ENCODE measurements at places on chromosomes 6 and 20.
A peak's percentile ranks its signal among the peaks of the same experiment; 100 is the strongest.

- DNase-seq: no peak
Observed at GRCh38 chr20:40880063-40880728, 148.4 kb upstream of the TOP1 start.

DNA sequence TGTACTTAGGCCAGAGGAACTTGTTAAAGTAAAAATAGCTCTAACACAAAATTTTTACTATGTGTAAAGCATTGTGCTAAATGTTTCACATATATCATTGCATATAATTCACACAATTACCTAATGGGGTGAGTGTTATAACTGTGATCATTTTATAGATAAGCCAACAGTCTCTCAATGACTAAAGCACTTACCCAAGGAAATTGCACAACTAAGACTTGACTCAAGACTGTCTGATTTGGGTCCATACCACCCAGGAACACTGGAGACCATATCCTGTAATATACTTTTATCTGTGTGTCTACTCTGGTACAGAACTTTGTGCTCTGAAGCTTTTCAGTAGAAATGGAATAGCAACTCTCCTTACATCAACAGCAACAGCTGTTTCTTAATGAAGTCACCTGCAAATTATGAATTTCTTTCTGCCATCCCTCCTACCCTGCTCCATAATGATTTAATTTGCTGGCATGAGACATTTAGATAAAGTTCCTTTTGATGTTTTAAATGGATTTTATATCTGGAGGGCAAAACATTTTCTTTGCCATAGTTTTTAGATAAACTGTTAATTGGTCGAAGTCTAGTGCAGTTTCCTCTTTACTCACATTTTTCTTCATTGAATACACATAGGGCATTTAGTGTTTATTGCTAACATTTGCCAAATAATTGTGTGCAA is 47.5 kb downstream of the TSPYL4 start:
- no peak for DNase-seq

DNA sequence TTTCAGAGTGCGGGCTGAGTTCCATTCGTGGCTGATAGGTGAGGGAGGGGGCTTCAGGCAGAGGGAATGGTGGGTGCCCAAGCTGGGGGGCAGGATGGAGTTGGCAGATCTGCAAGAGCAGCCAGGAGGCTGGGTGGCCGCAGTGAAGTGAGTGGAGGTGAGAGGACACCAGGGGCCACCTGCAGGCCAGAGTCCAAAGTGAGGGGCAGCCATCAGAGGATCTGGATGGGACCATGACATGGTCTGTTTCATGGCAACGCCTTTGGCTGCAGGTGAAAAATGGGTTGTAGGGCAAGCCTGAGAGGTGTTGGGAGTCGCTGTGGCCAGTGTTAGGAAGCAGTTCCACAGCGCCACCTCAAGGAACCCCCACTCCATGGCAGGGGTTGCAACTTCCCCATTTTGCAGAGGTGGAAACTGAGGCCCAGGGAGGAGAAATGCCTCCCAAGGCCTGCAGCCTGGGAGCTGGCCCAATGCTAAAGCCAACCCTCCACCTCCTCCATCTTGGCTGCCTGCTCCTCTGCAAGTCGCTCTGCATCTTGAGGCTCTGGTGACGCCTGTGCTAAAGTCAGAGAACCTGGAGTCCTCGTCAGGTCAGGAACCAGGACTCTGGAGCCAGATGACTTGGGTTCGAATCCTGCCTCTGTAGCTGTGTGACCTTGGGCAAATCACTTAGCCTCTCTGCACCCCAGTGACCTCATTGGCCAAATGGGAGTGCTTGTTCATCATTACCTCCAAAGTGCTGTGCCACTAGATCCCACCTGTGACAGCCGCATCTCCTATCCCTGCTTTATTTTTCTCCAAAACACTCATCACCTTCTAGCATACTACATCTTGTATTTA is 153.8 kb downstream of the CEBPB start:
- DNase-seq: no peak

GRCh38 chr6:25961619-25962148 is 918 bp upstream of the TRIM38 start:
- DNase-seq: no peak

- DNase-seq: no peak
Observed at GRCh38 chr20:4076671-4077070, 61.3 kb upstream of the RNF24 start.

GRCh38 chr6:32975886-32976285 is 7.5 kb downstream of the BRD2 start:
- no peak for DNase-seq

GRCh38 chr6:26280407-26280806 is 84.6 kb upstream of the BTN3A2 start:
- DNase-seq: no peak

- DNase-seq: no peak
Observed at GRCh38 chr20:16846006-16846405, 97.8 kb downstream of the OTOR start.

- DNase-seq: peak; percentile 96
Observed at GRCh38 chr6:37171970-37172812, 2.2 kb downstream of the PIM1 start.

GRCh38 chr6:11272491-11273192 is 40.2 kb upstream of the NEDD9 start:
- DNase-seq: no peak

GRCh38 chr20:20608041-20608440 is 104.4 kb downstream of the RALGAPA2 start:
- no peak for DNase-seq

- DNase-seq: peak; percentile 12
Observed at GRCh38 chr20:61664556-61665320, 400.9 kb downstream of the TAF4 start.

DNA sequence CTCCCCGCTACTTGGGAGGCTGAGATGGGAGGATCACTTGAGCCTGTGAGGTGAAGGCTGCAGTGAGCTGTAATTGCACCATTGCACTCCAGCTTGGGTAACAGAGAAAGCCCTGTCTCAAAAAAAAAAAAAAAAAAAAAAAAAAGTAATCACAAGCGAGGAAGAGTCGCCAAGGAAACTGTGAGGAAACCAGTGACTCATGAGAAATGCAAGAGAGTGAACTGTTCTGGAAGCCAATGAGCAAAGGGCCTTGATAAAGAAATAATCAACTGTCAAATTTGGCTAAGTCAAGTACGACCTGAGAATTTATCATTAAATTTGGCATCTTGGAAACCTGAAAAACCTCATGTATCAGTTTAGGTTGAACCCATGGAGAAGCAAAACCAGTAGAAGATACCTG is 16.1 kb upstream of the LAMP5 start:
- no peak for DNase-seq

- no peak for DNase-seq
Observed at GRCh38 chr20:37528446-37529213, 954 bp upstream of the BLCAP start.

DNA sequence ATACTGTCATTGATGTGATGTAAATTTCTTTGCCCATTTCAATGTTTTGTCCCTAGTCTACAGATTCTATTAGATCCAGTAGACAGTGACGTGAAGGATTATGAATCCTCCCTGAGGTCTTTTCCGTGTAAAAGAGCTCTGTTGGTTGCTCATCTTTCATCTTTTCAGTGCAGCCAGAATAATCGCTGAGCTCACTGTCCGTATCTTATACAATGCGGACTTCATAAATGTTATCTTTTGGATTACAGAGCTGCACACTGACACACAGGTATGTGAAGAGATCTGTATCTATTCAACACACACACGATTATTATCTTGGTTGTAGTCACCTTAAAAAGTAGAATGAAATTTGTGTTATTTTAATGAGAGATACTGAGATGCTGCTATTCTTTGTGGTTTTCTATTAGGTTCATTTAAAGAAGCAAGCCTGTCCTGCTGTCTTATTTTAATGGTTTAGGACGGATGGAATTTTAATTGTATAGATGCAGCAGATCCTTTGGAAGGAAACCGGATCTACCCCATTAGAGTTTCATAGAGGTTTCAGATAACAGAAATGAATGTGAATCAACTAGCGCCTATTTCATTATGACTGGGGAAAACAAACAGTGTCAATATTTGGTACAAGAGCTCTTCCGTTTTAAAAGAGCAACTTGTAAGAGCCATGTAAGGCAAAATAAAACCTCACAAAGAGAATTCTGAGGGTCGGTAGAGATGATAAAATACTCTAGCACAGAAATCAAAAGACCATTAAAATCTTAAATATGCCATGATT is 79.4 kb downstream of the BMP6 start:
- peak; percentile 52 for DNase-seq

DNA sequence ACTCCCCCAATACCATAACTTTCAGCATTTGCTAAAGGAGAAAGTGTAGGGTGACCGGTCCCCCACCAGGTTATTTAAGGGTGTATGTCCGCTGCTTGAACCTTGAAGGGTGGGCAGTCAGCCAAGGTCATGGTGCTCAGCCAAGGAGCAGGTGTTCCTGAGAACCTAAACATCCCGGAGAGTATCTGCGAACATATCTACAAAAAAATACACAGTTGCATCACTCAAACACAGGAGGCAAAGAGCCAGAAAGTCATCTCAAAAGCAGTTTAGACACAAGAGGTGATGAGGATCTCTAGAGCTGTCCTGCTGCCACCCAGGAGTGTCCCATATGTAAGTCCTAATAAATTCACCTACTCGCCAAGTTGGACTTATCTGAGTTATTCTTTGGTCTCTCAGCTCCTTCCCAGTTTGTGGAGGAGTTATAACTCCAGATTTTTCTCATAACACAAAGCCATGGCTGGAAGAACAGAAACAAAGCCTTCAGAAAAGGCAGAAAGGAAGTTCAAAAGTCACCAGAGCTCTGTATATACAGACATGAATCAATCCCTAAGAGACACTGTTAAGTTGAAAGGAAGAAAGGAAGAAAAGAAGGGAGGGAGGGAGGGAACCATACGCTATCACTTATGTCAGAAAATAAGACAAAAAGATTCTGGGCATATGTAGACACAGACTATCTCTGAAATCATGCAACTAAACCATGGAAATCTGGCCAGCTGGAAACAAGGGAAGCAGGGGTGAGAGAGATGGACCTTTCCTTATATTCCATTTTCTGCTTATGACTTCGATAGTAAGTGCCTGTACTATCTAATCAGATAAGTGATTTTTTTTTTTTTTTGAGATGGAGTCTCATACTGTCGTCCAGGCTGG is 11.3 kb downstream of the MBOAT1 start:
- no peak for DNase-seq

DNA sequence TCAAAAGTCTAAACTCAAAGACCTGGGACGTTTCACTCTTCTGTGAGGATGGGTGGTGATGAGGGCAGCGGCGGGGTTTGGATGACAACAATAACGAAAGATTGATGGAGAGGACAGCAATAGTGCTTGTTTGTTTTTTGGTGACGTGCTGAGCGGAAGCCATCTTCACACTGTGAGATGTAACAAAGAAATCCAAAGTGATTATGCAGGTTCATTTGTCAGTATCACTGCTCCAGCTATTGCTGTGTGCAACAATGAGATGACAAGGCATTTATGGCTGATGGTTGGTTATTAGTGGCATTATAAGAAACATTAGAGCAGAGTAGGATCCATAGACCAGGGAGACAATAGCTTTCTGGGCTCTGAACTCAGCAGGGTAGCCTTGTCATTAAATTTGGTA is 306.7 kb downstream of the RNF144B start:
- DNase-seq: peak; percentile 53

GRCh38 chr6:139154881-139155547 is 20.1 kb downstream of the HECA start:
- DNase-seq: no peak

DNA sequence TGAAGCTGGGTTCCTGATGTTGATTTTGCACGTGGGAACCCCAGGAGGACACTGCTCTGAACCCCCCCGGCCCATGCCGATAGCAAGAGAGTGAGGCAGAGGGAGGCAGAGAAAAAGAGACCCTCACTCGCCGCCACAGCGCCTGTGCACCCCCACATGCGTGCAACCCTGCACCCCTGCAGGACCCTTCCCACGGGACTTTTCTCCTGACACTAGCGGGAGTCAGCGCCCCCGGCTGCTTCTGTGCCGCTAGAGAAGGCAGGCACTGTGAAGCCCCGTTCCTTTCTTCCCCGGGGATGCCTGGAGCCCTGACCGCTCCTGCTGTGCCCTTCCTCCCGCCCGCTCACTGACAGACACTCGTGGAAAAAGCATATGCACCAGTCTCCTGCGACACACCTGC is 67.4 kb downstream of the GMPR start:
- no peak for DNase-seq

DNA sequence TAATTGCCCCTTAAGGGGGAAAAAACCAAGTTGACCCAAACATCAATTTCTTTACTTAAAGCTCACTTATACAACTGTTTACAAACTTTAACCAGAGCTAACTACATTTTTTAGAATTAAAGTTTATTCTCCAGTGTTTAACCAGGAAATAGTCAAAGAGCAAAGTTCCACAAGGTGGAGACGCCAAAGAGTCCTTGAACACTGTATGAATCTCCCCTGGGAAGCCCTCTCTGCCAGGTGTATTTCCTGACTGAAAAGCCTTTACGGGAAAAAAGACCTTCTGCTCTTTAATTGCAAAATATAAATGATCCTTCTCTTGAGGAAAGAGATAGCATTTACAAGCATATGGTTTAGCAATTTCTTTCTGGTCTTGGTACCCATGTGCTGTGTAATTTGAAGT is 36.2 kb downstream of the BTBD9 start:
- DNase-seq: no peak

DNA sequence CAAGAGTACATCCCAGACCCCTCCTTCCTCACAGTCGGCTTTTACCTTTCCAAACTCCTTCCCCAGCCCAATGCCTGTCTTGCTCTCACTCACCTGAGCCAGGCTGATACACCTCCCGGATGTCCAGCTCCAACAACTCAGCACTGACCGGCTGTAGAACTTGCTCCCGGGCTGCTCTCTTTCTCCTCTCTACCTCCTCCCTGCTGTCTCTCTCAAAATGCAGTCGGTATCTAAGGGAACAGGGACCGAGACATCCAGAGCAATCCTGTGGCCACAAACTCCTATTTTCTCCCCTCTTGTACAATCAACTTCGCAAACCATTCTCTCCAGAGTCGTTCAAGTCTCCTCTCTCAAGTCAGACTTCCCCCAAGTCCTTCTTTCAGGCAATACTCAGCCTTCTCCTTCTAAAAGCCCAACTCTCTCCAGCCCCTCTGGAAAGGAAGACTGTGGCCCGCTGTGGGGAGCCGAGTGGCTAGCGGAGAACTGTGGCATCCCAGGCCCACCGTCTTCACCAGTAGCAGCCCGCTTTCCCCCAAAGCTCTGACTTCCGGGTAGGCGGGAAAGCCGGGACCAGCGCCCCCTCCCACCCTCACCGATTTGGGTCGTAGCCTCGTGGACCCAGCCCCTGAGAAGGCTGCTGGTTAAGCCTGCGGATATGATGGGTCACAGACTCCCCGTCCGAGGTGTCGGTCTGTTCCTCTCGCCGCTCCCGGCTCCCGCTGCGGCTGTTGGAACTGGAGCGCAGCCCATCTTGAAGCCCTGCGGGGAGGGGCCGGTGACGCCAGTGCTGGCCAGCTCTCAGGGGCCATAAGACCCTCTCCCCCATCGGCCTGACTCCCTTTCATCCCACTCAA is 1.1 kb downstream of the GNL1 start:
- peak; percentile 81 for DNase-seq

DNA sequence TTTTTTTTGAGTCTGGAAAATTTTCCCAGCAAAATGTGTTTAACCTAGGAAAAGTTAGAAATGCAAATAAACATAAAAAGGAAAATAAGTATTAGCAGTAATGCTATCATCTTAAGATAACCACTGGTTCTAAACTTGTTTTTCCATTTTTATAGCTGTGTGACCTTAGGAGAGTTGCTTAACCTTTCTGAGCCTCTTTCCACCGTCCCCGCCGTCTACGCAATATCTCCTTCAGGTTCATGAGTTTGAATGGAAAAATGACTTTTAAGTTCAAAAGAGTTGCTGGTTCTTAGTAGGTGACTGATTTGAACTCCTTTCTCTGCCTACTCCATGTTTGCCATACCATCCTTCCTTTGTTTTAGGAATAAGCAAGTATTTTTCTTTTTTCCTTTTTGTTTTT is 44.0 kb downstream of the GMPR start:
- no peak for DNase-seq

GRCh38 chr6:33080127-33081089 is 4.6 kb downstream of the HLA-DPB1 start:
- peak; percentile 85 for DNase-seq
